ENCODE measurements at places on chromosomes 6 and 20. TPM values are rescaled to one million over a fixed set of nuclear protein-coding genes. Genes with fewer than 3 reads are reported as not detected.

DNA sequence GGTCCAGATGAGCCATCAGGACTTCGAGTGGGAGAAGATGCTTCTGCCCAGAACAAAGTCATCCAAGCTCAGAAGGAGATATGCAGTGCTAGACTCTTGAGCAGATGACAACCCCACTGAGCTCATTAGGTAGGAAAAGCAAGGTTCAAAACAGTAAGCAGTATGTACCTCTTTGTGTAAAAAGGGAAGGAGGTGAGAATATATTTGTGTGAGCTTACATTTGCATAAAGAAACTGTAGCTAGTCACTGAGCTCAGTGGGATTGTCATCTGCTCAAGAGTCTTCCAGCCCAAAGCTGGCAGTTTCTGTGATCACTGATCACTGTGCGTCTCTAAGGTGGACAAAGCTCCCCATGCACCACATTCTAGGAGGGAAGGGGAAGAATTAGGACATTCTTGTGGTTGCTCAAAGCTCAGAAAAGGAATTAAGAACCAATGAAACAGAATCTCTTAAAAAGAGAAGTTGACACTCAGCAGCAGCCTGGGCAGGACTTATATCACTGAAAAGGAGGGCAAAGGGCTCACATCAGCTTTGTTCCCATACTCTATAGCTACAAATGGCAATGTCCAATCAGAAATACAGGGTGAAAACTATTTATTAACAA lies 90.0 kb upstream of the MAFB start:
- no peak for DNase-seq

DNA sequence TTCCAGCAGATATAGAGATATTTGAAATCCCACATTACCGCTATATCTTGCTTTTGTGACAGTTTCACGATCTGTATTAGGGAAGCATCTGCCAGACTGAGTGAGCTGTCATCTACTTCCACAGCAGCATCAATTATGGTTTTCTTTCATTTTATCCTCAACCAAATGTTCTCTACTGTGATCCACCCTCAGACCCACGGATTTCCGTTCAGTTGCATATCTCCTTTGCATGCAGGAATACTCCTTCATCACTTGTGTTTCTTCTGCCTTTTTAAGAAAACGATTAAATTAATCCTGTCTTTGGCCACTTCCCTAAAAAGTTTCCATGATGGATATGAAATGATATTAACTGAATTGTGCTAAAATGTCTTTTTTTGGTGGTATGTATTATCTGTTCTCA lies 262.1 kb upstream of the ADGRB3 start:
- DNase-seq, result no peak

DNA sequence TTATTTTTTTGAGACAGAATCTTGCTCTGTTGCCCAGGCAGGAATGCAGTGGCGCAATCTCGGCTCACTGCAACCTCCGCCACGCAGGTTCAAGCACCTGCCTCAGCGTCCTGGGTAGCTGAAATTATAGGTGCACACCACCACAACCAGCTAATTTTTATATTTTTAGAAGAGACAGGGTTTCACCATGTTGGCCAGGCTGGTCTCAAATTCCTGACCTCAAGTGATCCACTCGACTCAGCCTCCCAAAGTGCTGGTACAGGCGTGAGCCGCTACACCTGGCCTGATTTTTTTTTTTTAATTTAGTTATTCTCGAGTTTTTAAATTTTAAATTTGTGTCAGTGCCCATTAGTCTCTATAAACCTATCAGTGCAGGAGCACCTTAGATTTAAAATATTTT lies 24.4 kb downstream of the ZNF133 start:
- DNase-seq, result no peak

DNA sequence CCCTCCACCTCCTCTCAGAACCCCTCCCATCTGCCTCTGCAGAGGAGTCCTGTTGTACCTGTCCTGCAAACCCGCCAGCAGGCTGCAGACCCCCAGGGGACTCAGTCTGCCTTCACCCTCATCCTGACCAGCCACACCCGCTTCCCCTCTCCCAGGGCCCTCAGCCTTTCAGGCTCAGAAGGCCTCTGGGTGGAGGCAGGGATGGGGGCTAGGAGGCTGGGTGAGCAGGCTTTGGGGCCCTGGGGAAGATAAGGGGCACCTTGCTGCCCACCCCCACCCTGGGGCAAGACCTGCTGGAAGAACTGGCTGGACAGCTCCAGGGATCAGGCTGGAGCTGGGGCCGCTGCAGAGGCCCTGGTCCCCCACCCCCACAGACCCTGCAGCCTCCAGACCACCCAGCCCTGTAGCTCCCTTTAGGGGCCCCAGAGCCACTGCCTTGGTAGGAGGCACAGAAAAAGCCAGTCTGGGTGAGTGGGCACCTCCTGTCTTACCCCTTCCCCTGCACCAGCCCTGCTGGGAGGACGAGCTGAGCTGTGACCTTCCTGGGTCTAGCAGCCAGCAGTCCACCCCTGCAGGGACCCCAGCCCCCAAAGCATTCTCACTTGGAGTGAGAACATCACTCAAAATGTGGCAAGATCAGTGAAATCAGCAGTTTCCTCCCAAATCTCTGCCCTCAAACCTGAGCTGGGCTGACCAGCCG lies 5.2 kb downstream of the TEAD3 start:
- DNase-seq, result no peak

- DNase-seq, result no peak
Measured at GRCh38 chr20:39829661-39830060, 859.4 kb downstream of the MAFB start.

- DNase-seq, result no peak
Measured at GRCh38 chr6:56144538-56145324, 102.6 kb downstream of the COL21A1 start.

GRCh38 chr6:46927066-46927465 lies 5.3 kb upstream of the ADGRF5 start:
- DNase-seq, result no peak

DNA sequence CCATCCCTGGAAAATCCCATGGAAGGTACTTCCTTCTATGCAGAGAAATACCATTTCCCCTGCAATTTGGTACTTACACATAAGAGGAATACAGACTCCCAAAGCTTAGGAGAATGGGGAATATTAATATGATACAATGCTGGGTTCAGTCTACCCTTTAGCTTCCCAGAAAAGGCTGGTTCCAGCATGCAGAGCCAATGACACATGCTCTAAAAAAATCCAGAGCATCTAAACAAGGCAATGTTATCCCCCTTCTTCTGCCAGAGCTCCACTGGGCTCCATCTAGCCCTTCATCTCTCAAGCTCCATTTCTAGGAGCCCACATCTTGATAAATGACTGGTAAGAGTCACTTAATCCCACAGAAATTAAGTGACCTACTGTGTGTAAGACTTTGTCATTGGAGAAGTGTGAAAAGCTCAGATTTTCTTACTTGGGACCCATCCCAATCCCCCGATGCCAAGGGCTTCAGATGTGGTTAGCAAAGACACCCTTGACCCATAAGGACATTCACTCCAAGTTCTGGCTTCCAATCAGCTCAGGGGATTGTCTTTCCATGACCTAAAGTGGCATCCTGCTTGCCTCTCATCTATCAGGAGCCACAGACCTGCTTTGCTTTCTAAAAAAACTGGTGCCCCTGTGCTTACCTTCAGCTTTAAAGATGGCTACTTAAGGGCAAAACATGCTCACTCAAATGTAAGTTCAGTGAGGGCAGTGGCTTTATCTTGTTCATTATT lies 137.5 kb downstream of the UNC5CL start:
- DNase-seq, result no peak

DNA sequence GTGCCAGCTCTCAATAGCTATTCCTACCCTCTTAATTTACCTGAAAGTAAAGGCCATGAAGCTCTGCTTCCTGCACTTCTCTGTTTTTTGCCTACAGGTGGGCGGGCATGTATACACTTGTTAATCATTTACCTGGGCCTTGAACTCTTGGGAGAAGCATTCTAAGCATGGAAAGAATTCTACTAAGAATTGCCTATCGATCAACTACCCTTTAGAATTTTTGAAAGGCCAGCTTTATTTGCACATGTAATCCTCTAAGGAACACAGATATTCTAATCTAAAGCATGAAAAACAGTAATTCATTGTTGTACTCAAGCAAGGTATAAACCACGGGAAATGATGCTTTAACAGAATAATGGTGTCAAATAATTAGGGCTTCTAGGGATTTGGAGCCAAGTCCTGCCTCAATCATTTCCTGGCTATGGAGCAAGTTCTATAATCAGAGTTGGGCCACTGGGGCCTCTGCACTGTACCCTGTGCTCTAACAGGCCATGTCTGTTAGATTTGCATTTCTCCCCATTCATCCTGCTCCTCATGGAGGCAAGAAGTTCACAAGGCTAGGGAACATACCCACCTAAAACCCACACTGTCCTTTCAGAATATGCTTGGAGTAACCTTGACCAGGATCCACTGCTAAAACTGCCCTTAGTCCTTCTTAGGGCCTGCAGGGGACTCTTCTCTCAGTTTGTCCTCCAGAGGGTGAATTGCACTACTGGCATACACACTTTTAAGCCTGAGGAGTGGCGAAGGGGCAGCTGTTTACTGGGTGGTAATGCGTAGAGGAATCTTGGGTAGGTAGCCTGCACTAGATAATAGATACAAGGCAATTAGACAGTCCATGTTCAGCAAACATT lies 276.4 kb upstream of the JAG1 start:
- DNase-seq, result no peak

GRCh38 chr6:170190046-170190445 lies 100.8 kb downstream of the DLL1 start:
- no peak for DNase-seq

- no peak for DNase-seq
Measured at GRCh38 chr6:43481075-43481474, 3.7 kb downstream of the TJAP1 start.

DNA sequence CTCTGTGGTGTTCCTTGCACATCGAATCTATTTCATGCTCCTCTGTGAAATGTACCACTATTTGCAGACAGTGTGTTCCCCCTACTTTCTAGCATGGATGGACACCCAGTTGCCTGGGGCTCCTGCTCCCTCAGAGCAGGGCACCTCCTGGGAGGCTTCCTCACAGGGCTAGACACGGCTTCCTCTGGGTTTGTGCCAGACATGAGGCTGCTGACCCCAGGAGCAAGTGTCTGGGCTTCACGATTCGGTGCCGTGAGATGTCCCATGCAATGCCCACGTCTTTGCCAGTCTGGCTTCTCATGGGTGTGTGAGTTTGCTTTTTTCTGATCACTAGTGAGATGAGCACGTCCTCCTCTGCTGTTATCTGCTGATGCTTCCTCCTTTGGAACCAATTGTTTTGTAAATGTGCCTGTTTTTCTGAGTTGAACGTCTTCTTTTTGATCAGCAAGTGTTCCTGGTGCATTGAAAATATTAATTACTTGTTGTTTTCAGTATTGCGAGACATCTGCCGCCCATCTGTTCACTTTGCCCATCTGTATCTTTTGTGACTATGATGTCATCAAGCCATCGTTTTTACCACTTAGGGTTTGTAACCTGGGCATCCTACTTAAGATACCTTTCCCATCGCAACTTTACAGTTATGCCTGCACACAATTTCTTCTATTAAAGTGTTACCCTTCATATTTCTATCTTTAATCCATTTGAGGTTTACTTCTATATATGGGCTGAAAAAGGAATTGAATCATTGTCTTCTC lies 92.0 kb downstream of the TTLL2 start:
- DNase-seq, result no peak

- DNase-seq, result no peak
Measured at GRCh38 chr6:52534966-52535390, 41.9 kb downstream of the TRAM2 start.

Gene BHLHE23
- polyA plus RNA-seq, result not detected

Gene TMEM217
- 0.80 TPM for polyA plus RNA-seq

Gene KCNG1
- polyA plus RNA-seq, result 4.6 TPM

Gene ZNF334
- 1.1 TPM for polyA plus RNA-seq

Gene CENPW
- 14.5 TPM for polyA plus RNA-seq

Gene CCHCR1
- polyA plus RNA-seq, result 7.0 TPM
